ENCODE measurements at places on chromosomes 12 and 14. TPM values are rescaled to one million over a fixed set of nuclear protein-coding genes. Genes with fewer than 3 reads are reported as not detected.

KRT79 gene
- not detected for total RNA-seq

FAR2 gene
- total RNA-seq: 6.2 TPM

GRCh38 chr12:104536841-104537240, 80.1 kb downstream of the CHST11 start:
- no peak for DNase-seq

GRCh38 chr12:74499192-74499591, 38.4 kb upstream of the ATXN7L3B start:
- no peak for DNase-seq

GRCh38 chr12:54172168-54172567, 16.6 kb downstream of the SMUG1 start:
- no peak for DNase-seq
